Stimulated activated CD4-positive, alpha-beta T cell treated with anti-CD3 and anti-CD28 coated beads, Interleukin-1b, Interleukin-23, amount 100 ng/mL, for 1 hour (primary cell): ENCODE measurements at places on chromosomes 16 and 17.

GRCh38 chr16:20202747-20203146, 124.6 kb downstream of the GP2 start:
- no peak for DNase-seq

GRCh38 chr17:20121359-20122253, 112.4 kb downstream of the SPECC1 start:
- DNase-seq, result peak; percentile 62

DNA sequence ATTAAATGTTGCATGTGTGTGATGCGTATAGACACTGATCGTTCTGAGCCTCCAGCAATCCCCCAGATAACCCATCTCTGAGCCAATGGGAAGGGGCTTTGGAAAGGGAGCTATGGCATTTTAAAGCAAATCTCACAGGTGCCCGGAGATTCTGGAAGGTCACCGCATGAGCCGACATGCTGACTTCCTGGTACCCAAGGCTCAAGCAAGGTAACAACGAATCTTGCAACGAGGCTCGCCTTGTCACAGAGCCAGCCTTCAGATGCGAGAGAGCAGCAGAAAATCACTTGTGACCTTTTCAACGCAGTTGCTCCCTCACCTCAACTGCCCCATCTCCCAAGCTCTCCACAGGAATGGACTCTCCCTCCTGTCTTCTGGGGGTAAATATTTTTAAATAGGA, 154.8 kb upstream of the CDH5 start:
- no peak for DNase-seq

DNA sequence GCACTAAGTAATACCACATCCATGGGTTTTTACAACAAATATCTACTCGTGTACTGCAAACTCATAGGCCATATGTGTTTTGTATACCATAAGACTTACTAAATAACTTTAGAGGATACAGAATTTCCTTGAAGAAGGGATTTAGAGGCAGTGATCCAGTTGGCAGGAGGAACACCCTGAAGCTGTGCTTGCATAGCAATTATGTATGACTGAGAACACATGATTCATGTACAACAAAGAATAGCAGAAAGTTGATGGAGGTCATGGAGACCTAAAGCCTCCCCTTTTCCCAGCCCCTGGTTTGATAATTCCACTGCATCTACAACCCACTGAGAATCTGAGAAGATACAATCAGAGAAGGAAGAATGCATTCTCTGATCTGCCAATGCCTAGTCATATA, 83.8 kb upstream of the PMFBP1 start:
- DNase-seq, result no peak

- no peak for DNase-seq
Observed at GRCh38 chr16:88864099-88864498, 2.4 kb downstream of the PABPN1L start.

DNA sequence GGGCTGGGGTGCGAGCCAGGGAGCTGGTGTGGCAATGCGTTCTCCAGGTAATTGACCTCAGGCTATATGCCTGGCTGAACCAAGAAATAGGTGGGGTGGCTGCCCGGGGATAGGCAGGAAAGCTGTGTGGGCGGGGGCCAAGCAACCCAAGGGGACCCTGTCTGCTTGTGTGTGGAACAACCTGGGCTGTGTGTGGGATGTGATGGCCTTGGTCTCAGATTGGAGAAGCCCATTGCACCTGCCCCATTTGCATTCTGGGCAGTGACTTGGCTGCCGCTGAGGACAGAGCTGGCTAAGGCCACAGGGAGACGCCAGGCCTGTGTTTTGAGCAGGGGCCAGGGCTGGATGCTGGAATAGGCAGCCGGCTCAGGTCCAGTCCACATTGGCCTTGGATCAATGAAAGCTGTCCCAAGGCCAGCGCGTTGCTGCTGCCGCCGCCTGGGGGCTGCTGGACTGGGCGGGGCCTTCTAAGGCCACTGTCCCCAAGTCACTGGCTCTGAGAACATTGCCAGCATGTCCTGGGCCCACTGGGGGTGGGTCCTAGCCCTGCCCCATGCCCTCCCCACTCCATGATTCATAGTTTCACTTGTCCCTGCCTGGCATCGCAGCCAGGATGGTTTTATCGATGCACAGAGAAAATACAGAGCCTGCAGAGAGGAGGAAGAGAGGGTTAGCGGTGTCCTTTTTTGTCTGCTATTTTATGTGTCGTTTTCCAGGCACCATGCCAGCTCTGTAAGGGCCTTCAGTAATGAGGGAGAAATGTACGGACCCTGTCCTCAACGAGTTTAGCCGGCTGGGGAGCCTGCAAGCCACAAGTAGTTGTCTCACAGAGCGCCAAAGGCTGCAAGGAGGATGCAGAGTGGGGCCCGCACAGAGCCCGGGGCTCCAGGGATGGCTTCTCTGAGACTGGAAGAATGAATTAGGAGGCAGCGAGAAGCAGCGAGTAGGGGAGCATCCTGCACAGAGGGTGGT, 43.9 kb downstream of the NKD1 start:
- DNase-seq, result no peak

GRCh38 chr17:5530265-5531084, 44.1 kb downstream of the MIS12 start:
- DNase-seq, result no peak
